ENCODE measurements at places on chromosomes 1 and 21.

GRCh38 chr1:85444381-85444780 lies 20.6 kb downstream of the DDAH1 start:
- no peak for DNase-seq

- DNase-seq, result peak; percentile 42
Measured at GRCh38 chr1:173205146-173206051, 1.7 kb downstream of the TNFSF4 start.

DNA sequence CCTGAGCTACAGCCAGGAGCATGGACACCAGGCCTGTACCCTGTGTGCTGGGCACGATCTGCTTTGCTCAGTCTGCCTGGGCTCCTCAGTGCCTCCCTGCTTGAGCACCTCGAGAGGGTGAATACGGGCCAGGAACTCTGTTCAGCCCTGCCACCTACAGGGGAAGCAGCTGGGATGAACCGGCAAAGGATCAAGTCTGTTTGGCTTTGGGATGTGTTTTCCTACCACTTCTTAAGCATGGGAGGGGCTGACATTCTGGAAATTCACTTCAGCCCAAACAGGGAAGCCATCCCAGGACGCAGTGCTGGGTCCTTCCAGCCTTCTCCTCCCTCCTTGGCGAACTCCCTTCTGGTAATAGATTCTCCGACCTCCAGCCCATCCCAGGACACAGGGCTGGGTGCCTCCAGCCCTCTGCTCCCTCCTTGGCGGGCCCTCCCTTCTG lies 55.8 kb upstream of the SELENON start:
- DNase-seq, result peak; percentile 2

DNA sequence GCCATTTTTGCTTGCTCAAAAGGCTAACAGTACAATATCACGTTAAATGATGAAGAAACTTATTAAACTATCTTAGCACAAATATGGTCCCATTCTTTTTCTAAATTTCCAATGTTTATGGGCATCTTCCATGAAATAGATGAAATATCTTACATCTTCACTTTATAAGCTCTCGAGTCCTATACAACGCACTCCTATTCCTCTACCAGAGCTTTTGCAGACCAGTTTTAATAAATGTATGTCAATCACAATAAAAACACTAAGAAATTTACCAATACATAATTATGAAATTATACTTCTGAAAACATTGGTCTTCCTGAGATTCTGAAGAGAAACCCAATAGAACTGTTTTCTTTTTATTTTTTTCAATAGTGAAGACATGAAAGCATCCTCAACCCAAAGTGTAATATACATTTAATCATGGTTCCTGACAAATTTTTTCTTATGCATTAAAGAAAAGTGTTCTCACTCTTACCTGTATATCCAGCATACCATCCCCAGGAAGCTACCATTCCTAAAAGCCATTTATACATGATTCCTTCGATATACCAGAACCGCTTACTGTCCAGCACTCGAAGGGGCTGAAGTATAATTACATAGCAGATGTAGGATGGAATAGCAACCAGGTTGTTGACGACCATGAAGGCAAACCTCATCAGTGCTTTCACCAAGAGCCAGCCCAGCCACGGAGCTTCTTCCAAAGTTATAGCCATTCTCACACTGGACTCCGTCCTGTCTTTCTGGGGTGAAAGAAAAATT lies 1.8 kb downstream of the LPGAT1 start:
- no peak for DNase-seq

- no peak for DNase-seq
Measured at GRCh38 chr1:181559142-181559541, 75.8 kb downstream of the CACNA1E start.

GRCh38 chr1:81635816-81636215 lies 164.9 kb upstream of the ADGRL2 start:
- DNase-seq, result no peak

GRCh38 chr1:110749960-110750359 lies 75.2 kb upstream of the KCNA3 start:
- DNase-seq, result no peak

GRCh38 chr21:35234725-35235124 lies 185.6 kb upstream of the RUNX1 start:
- peak; percentile 6 for DNase-seq

DNA sequence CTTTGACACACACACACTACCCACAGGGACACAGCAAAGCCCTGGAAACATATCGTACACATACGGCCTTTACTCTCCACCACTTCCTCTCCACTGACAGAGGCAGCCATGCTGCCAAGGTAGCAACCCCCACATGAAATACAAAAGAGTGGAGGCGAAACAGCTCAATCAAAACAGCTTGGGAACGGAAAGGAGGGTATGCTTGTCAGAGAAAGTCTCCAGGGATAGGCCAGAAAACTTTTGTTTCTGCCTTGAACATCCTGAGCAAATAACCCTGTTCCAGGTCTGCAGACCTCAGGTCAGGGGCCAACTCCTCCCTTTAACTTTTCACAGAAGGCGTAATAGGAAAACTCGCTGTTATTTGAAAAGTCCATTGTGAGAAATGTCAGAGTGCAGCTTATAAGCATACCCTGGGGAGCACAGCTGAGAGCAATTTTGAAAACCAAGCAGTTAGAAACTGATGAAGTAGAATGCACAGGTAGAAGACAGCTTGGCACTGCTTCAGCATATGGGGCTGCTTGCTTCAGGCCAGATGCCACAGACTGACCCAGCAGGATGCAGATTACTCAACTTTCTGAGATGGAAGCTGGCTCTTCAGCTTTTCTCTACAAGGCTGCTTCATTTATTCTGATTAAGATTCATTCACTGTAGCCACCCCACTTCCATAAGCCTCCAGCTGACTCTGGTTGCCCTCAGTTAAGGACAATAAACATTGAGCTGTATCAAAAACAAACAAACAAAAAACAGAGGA lies 18.0 kb downstream of the KIAA0319L start:
- DNase-seq, result peak; percentile 53

GRCh38 chr1:58981392-58981791 lies 197.5 kb upstream of the JUN start:
- DNase-seq, result no peak

DNA sequence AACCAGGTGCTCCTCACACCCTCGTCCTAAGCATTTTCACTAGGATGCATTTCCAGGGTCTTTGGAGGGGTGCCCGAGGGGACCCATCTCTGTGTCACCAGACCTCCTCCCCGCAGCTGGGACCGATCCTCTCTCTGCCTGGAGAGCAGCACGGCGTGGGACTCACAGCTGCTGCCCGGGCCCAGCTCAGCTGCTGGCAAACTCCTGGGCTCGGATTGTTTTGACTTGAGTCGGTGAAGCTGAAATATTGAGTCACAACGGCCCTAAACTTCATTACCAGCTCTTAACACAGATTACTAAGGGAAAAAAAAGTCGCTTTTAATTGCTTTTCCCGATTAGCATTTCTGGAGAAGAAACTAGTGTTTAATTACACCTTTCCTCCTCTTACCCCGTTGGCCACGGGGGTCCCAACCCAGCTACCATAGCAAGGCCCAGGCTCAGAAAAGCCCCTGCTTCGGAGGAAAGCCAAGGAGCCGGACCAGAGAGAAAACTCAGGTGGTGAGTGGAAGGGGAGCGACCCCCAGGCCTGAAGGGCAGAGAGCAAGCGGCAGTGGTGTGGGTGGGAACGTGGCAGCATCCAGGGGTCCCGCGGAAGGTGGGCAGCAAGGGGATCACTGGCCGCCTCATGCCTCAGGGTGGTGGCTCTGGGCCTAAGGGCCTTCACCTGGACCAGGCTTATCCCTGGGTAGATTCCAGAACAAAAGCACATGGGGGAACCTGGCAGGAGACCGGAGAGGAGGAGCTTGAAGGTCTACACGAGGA lies 41.7 kb downstream of the CASZ1 start:
- no peak for DNase-seq

DNA sequence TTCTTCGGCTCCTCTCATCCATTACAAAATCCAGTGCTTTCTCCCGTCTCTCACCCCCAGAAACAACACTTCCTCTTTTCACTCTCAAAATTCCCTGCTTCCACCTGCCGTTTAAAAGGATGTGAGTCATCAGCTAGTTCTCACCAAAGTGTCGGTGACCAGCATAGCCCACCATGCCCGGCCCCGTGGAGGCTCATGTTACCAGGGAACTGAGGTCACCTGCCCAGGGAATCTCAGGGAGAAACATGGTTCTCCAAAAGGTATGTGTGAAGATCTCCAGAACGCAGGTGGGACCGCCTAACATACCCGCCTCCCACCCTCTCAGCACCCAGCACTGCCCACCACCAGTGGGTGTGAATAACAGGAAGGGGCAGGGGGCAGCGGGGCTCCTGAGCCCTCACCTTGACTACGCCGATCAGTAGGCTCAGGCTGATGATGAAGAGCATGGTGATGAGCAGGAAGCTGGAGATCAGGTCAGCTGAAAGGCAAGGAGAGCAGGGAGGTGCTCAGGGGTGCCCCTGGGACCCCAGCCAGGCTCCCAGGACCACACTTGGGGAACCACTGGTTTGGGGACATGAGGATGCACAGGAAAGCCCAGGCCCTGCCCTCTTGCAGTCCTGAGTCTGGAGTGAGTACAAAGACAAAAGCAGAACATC lies 16.2 kb downstream of the LAPTM5 start:
- no peak for DNase-seq

GRCh38 chr1:200699871-200700270 lies 30.2 kb upstream of the DDX59 start:
- no peak for DNase-seq

DNA sequence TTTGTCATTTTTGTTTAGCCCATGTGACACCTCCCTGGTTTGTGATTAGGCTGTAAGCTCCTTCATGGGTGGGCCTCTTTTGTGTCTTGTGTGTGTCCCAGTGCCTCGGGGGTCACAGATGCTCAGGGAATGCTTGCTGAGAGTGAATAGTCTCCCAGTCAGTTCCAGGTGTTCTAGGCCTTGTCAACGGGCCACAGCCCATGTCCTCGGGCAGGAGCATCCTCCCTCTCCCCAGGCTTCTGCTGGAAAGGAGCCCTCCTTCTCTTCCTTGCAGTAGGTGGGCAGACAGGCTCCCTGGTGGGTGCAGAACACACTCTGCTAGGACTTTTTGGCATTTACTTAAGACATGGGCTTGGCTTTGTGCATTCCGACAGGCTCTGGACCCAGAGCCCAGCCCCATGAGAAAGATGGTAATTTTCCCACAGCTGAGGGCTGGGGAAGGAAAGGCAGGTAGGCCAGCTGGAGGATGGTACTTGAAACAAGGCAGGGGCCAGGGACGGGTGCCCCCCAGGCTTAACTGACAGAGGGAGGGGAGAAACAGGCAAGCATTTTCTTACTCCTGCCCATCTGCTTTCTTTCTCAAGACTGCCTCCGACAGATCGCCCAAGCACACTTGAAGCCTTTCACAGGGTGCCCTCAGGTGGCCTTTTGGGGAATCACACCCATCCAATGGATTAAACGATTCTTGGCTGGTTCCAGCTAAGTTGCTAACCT lies 7.1 kb upstream of the CPLANE2 start:
- peak; percentile 81 for DNase-seq

- no peak for DNase-seq
Measured at GRCh38 chr1:79355090-79355489, 348.6 kb upstream of the ADGRL4 start.

GRCh38 chr1:2946999-2947690 lies 74.1 kb upstream of the ACTRT2 start:
- DNase-seq, result no peak

GRCh38 chr1:222616525-222616924 lies 1.4 kb upstream of the MIA3 start:
- DNase-seq, result no peak

DNA sequence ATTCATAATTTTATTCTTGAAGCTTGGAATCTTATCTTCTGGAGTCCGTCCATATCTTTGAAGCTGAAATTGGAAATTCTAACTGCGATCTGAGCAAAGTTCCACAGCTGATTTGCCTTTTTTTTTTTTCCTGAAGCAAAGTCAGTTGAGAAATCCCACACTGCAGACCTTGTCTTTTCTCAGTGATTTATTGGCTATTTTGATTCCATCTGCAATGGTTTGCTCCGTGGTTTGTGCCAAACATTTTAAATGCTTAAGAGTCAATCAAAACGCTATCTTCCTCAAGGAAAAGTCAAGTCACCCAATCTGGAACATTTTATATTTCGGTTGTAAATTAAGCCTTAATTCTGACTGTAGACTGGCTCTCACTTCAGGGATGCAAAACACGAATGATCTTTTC lies 88.2 kb upstream of the GRIK1 start:
- DNase-seq, result no peak

- DNase-seq, result no peak
Measured at GRCh38 chr1:14800500-14801076, 202.1 kb downstream of the KAZN start.

GRCh38 chr1:90534116-90534515 lies 183.0 kb downstream of the BARHL2 start:
- DNase-seq, result no peak

- DNase-seq, result no peak
Measured at GRCh38 chr1:194194724-194195123, 1008.3 kb upstream of the B3GALT2 start.

DNA sequence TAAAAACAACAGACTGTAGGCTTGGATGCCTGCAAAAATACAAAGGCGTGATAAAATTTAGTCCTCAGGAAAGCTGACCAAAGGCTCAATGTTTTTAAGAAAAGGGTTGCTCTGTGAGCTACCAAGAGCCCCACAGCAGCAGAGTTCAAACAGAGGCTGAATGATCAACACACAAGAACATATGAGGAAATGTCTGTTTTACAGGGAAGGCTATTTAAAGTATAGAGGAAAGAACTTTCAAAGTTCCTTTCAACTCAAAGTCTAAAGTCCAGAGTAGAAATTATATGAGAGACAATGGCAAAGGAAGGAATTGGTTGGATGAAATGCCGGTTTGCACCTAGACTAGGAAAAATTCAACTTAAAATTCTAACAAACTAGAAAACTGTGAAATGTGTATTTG lies 8.6 kb downstream of the CLSTN1 start:
- DNase-seq, result no peak

DNA sequence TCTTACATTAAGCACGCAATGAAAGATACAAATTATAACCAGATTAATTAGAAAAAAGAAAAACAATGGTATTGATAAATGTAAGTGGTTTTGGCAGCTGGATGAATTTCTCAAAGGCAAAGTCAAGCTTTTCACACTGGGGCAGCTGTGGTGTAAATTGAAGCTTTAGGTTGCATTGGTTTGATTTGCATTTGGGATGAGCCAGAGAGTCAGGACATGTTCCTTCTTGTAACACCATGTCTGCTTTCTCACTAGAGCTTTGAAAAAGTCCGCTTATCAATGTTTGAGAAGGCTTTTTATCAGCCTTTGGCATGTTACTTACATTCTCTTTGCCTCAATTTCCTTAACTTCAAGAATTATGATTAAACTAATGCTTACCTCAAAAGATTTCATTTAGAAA lies 173.9 kb downstream of the GPATCH2 start:
- DNase-seq, result no peak

GRCh38 chr21:46040707-46041106 lies 57.2 kb upstream of the COL6A2 start:
- no peak for DNase-seq

GRCh38 chr1:209767706-209768105 lies 11.9 kb downstream of the TRAF3IP3 start:
- DNase-seq, result no peak

DNA sequence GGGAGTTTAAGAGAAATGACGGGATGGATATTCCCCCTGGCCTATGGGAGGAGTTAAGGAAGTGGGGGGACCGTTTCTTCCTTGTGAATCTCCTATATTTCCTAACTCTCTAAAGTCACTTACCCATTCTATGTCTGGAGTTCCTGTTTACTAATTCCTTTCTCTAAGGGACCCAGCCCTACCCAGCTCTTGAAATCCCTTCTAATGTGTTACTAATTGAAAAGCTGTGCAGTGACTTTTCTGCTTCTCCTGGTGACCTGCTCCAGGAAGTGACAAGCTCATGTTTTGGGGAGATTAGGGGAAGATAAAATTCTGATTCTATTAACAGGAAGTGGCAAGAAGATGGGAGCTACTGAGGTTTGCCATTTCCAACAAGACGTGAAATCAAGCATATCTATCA lies 4.0 kb upstream of the SAMSN1 start:
- peak; percentile 54 for DNase-seq

GRCh38 chr1:94855307-94855700 lies 35.1 kb downstream of the SLC44A3 start:
- no peak for DNase-seq
